ENCODE measurements at places on chromosomes 6 and 20.

GRCh38 chr6:170114956-170115855 is 175.7 kb downstream of the DLL1 start:
- H3K4me3 ChIP-seq: no peak overlapping the region
- H3K27me3 ChIP-seq: no peaks in the 10 kb centered on the region
- H3K4me1 ChIP-seq: no peaks in the 10 kb centered on the region
- H3K27ac ChIP-seq: no peak overlapping the region
- H3K36me3 ChIP-seq: no peaks in the 10 kb centered on the region
- DNase-seq: no peak

- H3K4me1 ChIP-seq: 0 out of 2 replicates have a peak, but pooled peaks cover 2% of the 10 kb centered on the region
- H3K27me3 ChIP-seq: no peaks in the 10 kb centered on the region
- no peaks in the 10 kb centered on the region for H3K36me3 ChIP-seq
- no peak for DNase-seq
- no peak overlapping the region for H3K27ac ChIP-seq
Measured at GRCh38 chr6:163935158-163935762, 520.7 kb downstream of the QKI start.

GRCh38 chr6:143542888-143543287 is 31.4 kb upstream of the FUCA2 start:
- H3K36me3 ChIP-seq: no peaks in the 10 kb centered on the region
- H3K27me3 ChIP-seq: no peaks in the 10 kb centered on the region
- no peak overlapping the region for H3K27ac ChIP-seq
- DNase-seq: no peak
- no peak overlapping the region for H3K4me3 ChIP-seq

DNA sequence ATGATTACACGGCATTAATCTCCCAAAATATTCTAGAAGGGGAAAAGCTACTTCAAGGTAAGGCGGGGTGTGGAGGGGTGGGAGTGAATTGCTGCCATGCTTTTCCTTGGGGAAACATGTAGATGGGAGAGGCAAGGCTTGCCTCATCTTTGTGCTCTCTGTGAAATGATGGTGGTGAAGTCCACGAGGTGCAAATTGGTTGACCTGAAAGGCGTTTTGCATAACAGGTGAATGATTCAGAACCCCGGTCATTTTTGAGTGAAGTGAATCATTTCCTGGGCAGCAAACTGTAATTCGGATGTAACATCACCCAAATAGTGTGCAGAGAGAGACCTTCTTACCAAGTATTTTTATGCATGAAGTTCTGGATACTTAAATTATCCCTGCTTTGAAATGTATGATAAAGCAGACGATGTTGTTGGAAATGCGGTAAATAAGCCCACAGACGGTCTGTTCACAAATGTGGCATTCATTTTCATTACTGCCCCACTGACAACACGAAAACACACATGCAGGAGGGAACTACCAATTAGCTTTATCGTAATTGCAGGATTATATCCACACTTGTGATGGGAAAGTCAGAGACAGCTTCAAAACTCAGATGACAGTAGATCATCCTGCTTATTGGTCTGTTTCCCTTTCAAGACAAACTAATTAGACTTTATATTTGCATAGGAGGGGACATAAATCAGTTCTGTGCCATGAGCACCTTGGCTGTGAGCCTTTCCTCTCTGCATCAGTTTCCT is 3.0 kb downstream of the CDH4 start:
- no peak overlapping the region for H3K4me3 ChIP-seq
- H3K27ac ChIP-seq: no peak overlapping the region
- peaks cover 3% of the 10 kb centered on the region for H3K4me1 ChIP-seq

DNA sequence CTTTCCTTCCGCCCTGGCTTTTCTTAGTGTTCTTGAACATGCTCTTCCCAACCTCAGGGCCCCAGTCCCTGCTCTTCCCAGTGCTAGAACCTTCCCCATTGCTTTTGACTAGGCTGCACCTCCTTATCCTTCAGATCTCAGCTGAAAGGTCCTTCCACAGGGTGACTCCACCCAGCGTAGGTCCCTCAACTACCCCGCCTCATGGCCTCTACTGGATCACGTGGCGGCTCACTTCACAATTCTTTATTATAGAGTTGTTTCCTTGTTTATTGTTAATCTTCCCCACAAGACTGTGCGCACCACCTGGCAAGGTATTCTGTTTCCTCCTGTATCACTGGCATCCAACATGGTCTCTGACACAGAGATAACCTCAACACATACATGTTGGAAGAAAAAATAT is 31.2 kb downstream of the TTLL9 start:
- H3K4me1 ChIP-seq: 0 out of 2 replicates have a peak, but pooled peaks cover 2% of the 10 kb centered on the region
- no peak overlapping the region for H3K4me3 ChIP-seq
- H3K27me3 ChIP-seq: no peaks in the 10 kb centered on the region
- no peaks in the 10 kb centered on the region for H3K36me3 ChIP-seq
- no peak overlapping the region for H3K27ac ChIP-seq

DNA sequence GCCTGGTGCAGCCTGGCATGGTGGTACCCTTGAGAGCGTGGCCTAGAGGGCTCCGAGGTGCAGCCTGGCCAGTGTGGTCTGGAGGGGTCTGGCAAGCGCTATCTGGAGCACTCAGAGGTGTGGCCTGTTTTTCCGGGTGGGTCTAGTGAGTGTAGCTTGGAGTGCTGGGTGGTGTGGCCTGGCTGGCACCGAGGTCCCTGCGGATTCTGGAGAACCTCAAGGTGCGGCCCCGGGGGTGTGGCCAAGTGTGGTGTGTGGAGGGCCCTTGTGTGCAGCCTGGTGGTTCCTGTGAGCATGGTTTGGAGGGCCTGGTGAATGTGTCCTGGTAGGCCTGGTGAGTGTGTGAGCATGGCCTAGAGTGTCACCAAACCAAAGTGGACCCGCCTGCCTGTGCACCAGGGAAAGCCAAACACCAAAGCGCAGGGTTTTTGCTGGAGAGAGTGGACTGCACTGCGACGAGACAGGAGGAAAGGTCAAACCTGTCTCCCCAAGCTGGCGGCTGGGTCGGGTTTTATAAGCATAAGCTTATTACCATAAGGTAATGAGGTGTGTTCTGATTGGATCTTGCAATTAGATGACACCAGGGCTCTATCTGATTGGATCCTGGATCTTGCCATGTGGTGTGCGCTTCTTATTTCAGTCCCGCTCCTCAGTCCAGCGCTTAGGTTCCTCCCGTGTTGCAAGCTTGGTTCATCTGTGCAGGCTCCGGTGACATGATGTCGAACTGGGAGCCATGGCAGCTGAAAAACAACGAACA is 35.7 kb downstream of the IGF2R start:
- H3K36me3 ChIP-seq: no peaks in the 10 kb centered on the region
- no peaks in the 10 kb centered on the region for H3K27me3 ChIP-seq
- DNase-seq: no peak

DNA sequence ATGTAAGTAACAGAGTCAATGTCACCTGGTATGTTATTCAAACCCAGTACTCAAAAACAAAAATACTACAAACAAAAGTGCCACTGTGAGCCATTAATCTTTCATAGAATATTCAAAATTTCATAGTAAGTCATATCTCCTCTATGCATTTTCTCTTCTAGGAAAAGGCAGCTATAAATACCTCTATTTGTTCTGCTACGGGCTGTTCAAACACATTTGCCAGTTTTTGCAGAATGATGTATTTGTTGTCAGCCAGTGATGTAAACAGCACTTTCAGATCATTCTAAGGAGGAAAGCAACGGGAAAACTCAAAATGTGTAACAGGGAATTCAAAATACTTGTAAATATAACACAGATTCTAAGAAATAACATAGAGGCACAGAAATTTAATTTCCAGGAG is 388.2 kb downstream of the SYNE1 start:
- no peaks in the 10 kb centered on the region for H3K27me3 ChIP-seq
- no peak overlapping the region for H3K4me3 ChIP-seq
- no peak for DNase-seq
- no peak overlapping the region for H3K27ac ChIP-seq

DNA sequence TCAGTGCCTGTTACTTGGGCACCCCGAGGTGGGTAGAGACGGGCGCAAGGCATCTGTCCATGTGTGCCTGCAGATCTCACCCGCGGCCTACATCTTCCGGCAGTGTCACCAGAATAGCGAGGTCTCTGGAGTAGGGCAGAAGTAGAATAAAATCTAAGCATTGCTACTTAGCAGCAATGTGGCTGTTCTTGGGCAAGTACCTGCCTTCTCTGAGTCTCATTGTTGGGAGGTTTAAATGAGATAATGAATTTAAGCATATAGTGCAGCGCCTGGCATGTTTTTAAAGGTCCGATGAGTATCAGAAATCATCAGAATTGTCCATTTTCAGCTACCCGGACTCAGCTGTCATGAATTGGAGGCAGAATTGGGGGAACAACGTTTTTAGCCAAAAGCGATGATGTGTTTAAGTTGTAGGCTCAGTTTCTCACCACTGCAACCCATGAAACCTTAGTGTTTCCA is 800 bp downstream of the ABCC10 start:
- no peaks in the 10 kb centered on the region for H3K4me1 ChIP-seq
- H3K36me3 ChIP-seq: peaks cover 7% of the 10 kb centered on the region
- no peak for DNase-seq
- no peaks in the 10 kb centered on the region for H3K27me3 ChIP-seq
- H3K4me3 ChIP-seq: peak overlapping the region; percentile 63

DNA sequence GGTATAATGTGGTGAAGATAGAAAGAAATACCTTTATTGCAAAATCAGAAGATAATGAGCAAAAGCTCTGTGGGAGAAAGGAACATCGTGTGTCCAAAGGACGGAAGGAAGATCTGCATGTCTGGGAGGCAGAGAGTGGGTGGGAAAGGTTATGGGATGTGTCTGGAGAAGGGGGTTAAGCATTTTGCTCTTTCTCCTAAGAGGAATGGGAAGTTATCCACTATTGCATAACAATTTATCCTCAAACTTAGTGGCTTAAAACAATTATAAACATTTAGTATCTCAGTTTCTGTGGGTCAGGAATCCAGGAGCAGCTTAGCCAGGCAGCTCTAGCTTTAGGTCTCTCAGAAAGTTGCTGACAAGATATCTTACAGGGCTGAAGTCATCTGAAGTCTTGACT is 229.1 kb upstream of the CITED2 start:
- H3K36me3 ChIP-seq: no peaks in the 10 kb centered on the region
- no peak for DNase-seq
- H3K27ac ChIP-seq: no peak overlapping the region
- H3K27me3 ChIP-seq: no peaks in the 10 kb centered on the region
- no peak overlapping the region for H3K4me3 ChIP-seq
- H3K4me1 ChIP-seq: no peaks in the 10 kb centered on the region

- H3K27ac ChIP-seq: no peak overlapping the region
- H3K27me3 ChIP-seq: no peaks in the 10 kb centered on the region
- peaks cover 2% of the 10 kb centered on the region for H3K4me1 ChIP-seq
- H3K36me3 ChIP-seq: no peaks in the 10 kb centered on the region
- DNase-seq: no peak
Measured at GRCh38 chr6:40353197-40353966, 233.8 kb downstream of the LRFN2 start.

GRCh38 chr6:5287966-5288297 is 26.6 kb downstream of the FARS2 start:
- H3K27me3 ChIP-seq: no peaks in the 10 kb centered on the region
- H3K27ac ChIP-seq: no peak overlapping the region
- no peaks in the 10 kb centered on the region for H3K4me1 ChIP-seq
- H3K4me3 ChIP-seq: no peak overlapping the region
- H3K36me3 ChIP-seq: no peaks in the 10 kb centered on the region
- DNase-seq: no peak

GRCh38 chr20:4161401-4162251 is 146.3 kb upstream of the RNF24 start:
- no peak for DNase-seq
- no peak overlapping the region for H3K4me3 ChIP-seq
- no peak overlapping the region for H3K27ac ChIP-seq
- H3K4me1 ChIP-seq: peaks cover 10% of the 10 kb centered on the region
- no peaks in the 10 kb centered on the region for H3K27me3 ChIP-seq

- H3K36me3 ChIP-seq: peaks cover 8% of the 10 kb centered on the region
- no peak overlapping the region for H3K27ac ChIP-seq
- DNase-seq: no peak
- peak overlapping the region; percentile 98 for H3K4me3 ChIP-seq
Measured at GRCh38 chr6:32175322-32175710, 568 bp downstream of the AGPAT1 start.

GRCh38 chr6:73064266-73064665 is 161.0 kb downstream of the KHDC1L start:
- no peak overlapping the region for H3K27ac ChIP-seq
- no peak overlapping the region for H3K4me3 ChIP-seq
- no peaks in the 10 kb centered on the region for H3K4me1 ChIP-seq
- DNase-seq: no peak
- no peaks in the 10 kb centered on the region for H3K36me3 ChIP-seq

- H3K27me3 ChIP-seq: no peaks in the 10 kb centered on the region
- H3K36me3 ChIP-seq: no peaks in the 10 kb centered on the region
- DNase-seq: no peak
- no peaks in the 10 kb centered on the region for H3K4me1 ChIP-seq
Measured at GRCh38 chr20:49583669-49584417, 15.9 kb upstream of the PTGIS start.

DNA sequence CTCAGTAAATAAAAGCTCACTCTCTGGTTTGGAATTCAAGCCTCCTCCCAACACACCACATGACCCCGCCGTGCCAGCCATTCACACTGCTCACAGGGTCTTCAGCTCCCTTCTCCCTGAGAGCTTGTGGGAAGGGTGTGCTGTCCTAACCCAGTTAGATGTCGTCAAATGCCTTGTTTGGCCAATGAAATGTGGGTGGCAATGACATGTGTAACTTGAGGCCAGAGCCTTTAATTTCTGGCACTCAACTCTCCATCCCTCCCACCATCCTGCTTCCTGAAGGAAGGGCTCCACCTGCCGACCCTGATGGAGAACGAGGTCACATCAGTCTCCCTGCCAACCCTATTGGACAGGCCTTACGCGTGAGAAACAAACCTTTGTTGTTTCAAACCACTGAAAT is 224.5 kb upstream of the AGPAT4 start:
- no peaks in the 10 kb centered on the region for H3K4me1 ChIP-seq
- H3K36me3 ChIP-seq: no peaks in the 10 kb centered on the region
- DNase-seq: peak; percentile 73

DNA sequence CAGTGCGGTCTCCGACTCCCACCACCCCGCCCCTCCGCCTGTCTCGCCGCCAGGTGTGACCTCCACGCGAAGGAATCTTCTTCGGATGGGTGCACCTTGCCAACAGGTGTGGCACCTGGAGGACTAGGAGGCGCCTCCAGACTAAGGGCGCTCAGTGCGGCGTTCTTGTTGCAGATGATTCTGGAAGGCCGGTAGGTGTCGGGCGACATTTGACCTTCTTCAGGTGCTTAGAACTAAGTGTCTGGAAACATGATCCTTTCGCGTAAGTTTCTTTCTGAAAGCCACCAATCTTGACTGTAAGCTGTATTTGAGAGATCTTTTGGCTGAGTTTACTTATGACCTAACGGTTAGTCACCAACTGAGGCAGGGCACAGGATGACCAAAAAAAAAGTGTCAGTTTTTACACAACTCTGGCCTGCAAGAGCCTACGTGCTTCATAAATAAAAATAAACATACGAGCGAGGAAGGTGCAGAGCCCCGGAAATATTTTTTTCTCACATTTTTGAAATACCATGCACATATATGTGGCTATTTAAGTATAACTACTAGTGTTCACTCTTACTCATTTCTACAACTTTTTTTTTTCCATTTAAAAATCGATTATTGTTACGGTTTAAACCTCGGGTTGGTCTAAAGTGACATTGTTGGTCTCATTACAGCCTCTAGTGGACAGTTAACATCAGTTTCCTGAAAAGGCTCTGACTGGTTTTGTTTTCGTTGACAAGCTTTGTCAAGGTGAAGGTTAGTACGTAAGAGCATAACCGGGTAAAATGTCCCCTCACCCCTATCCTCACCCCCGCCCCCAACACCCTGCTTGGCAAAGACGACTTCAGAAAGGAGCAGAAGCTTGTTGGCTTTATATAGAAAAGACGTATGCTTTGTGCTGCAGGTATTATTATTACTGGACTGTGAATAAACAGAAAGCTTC is 1.6 kb upstream of the ATXN1 start:
- no peaks in the 10 kb centered on the region for H3K27me3 ChIP-seq
- H3K36me3 ChIP-seq: no peaks in the 10 kb centered on the region
- no peak for DNase-seq
- peaks cover 2% of the 10 kb centered on the region for H3K4me1 ChIP-seq
- no peak overlapping the region for H3K27ac ChIP-seq
- H3K4me3 ChIP-seq: peak overlapping the region; percentile 89
